ENCODE measurements at places on chromosomes 1 and 21.

DNA sequence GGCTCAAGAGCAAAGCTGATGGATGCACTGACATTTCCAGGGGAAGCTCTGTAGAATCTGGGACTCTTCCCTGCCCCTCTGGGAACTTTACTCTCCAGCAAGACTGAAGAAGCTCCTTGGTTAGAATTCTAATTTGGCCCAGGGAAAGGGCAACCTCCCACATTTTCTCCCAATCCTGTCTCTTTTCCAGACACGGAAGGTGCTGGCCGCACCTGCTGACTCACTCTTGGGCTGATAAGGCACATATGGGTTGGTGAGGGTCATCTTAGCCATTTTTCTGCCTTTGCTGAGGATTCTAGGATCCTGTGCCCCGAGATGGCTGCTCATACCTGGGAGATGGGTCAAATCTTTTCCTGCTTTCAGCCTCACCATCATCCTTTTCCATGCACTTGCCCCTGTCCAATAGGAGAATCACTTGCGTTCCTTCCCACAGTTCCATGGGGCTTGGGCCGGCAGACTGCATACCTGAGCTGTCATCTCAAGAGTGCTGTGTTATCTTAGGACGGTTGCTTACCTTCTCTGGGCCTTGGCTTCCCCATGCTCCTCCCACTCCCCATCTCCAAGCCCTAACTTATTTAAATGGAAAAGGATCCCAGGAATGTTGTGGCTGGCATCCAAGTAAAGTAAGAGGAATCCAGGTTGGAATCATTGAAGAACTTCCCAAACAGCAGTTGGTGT, 1.3 kb downstream of the TINAGL1 start:
- DNase-seq, result no peak

DNA sequence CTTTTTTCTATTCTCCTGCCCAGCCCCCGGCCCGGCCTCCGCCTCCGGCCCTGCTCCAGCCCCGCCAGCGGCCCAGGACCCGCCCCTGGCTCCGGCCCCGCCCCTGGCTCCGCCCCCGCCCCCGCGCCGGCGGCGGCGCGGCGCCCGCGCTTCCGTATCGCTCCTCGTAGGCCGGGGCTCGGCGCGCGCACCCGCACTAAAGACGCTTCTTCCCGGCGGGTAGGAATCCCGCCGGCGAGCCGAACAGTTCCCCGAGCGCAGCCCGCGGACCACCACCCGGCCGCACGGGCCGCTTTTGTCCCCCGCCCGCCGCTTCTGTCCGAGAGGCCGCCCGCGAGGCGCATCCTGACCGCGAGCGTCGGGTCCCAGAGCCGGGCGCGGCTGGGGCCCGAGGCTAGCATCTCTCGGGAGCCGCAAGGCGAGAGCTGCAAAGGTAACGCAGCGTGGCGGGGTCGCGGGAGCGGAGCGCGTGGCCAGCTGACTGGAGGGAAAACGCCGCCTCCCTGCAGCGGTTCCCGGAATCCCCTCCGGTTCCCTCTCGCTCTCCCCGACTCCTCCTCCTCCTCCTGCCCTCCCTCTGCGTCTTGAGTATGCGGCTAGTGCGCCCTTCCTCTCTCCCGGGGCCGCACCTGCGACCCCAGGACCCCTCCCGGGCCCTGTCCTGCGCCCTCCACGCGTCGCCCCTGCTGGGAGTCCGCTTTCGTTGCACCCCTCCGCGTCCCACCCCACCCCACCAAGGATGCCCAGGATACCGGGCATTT, at the start of gene IFNAR2:
Gene IFNAR2 (plus strand): TSS at position 155 of the 761 bp plus-strand sequence. CDS start 11,985 bp downstream, outside the sequence.
- peak; percentile 87 for DNase-seq

GRCh38 chr1:8408151-8408839, 90.4 kb downstream of the SLC45A1 start:
- DNase-seq, result no peak

- DNase-seq, result no peak
Measured at GRCh38 chr1:228837032-228837431, 101.8 kb downstream of the RHOU start.

DNA sequence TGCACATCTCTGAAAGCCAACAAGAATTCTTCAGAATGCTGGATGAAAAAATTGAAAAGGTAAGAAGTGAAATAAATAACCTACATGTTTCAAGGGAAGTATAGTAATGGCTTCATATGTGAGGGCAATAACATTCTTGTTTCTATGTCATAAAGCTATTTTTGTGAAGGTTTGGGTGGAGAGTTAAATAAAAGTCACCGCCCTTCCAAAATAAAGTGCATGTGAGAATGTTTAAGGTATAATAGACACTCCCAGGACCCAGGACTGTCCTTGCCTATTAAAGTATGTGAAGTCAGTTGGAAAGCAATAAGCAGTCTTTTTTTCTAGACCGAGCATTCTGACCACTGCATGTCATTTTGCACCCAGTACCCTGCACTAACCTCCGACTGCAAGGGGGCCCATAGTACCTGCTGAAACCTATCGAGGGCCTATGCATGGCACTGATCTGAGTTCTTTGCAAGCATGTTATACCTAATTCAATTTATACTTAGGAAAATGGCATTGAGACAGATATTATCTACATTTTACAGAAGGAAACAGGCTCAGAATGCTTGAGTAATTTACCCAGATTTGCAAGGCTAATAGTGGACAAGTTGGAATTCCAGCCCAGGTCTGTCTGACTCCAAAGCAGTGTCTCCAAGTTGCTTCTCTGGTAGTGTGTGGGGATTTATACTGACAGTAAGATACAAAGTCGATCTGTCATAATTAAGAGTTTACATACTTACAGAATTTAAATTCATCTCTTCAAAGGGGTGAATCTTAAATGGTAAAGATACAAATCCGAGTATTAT, 156.1 kb downstream of the EDEM3 start:
- DNase-seq, result no peak

- no peak for DNase-seq
Measured at GRCh38 chr21:39796466-39796865, 51.5 kb downstream of the IGSF5 start.

DNA sequence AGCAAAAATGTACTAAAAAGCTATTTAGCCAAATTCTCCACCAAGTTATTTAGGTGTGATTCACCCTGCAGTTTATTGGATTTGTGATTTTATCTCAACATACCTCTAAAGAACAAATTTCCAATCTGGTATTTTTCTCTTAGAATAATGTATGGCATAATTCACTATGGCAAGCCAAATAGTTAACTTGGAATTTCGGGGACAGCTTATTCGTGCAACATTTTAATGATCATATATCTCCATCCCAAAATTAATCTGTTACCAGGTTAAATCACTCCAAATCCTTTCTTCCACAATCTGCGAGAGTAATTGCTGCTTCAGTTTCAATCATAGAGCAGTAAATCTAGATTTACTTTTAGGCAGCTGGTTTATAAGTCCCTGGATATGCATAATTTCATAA, 53.4 kb downstream of the ERICH3 start:
- DNase-seq, result no peak

- no peak for DNase-seq
Measured at GRCh38 chr1:102838016-102838415, 270.3 kb downstream of the COL11A1 start.

- DNase-seq, result no peak
Measured at GRCh38 chr1:19087017-19087736, 122.9 kb downstream of the UBR4 start.

DNA sequence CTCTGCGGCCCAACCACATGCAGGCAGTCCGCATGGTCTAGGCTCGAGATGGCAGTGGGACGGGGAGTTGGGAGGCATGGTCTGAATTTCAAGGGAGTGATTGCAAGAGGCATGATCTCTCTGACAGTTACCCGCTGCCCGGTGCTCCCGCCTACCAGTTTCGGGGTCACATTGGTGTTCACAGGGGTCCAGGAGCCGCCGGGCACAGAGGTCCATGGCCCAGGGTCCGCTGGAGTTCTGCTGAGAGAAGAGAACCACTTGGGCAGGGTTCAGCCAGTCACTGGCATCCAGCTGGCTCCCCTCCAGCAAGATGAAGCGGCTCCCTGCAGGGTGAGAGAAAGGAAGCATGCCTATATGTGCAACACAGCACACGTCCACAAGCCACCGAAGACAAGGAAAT, 141.3 kb downstream of the ASTN1 start:
- DNase-seq, result no peak

- no peak for DNase-seq
Measured at GRCh38 chr1:45334308-45335245, 5.4 kb upstream of the TOE1 start.

- peak; percentile 79 for DNase-seq
Measured at GRCh38 chr1:117128323-117129079, 7.0 kb upstream of the TRIM45 start.

DNA sequence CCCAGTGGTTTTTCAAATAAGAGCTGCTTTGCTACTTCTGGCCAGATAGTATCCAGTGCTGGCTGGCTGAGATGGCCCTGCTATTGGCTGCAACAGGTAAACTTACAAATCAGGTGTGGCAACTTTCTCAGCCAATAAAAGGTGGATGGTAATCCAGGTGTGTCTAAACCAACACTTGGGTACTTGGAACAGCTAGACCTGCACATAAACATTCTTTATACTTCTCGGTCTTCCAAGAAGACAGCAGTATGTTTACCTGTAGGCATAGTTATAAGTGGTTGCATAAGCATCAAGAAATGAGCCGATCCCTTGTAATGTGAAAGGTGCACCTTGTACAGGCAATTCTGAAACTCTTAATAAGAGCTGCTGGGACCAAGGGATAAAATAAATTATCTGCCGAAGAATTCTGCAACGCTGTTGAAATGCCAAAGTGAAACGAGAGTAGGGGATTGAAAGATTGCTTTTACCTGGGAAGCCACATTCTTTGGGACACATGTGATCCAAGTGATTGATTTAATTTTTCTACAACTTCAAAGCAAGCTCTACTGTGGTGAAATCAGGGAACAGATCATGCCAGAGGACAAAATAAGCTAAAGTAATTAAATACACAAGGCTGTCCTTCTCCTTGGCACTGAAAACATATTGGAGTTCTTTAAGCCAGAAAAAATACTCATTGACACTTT, at the start of gene CLDN8:
Gene CLDN8 (minus strand): TSS at position 57 of the 683 bp plus-strand sequence. CDS start 172 bp downstream, outside the sequence.
- no peak for DNase-seq

DNA sequence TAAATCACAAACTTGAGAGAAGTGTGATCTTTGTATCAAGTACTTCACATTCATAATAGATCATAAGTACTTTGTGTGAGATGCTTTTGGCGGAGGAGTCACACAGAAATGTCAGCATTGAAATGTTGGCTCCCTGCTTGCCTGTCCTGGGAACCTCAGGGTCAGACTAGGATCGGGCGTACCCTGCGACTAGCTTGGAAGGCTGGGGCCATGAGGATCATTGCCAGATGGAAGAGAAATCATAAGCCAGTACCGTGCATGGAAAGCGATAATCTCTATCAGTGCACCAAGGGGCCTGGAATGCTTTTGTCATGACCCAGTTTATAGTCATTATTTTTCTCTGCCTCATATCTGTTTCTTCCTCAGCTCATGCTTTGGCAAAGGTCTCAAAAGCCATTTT, 35.5 kb downstream of the MTR start:
- DNase-seq, result no peak

Measured in OCI-M1 (cell line).